CD8-positive, alpha-beta T cell (primary cell): ENCODE measurements at places on chromosomes 2 and 18.

DNA sequence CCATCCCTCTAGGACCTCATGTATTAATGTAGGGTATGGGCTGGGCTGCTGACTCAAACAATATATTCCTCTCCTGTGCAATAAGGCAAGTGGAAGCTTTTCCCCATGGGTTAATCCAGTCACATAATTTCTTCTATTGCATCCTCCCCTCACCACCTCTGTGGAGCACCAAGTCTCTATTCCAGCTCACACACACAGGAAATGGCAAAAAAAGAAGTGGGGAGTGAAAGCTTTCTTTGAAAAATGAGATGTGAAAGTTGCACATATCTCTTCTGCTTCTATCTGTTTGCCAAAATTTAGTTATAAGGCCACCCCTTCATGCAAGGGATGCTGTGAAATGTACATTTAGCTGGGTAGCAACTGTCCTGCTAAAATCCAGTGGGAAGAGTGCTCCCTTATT lies 121.3 kb downstream of the CDC42EP3 start:
- no peak for DNase-seq

- no peak for DNase-seq
Observed at GRCh38 chr2:39871291-39871761, 92.3 kb upstream of the THUMPD2 start.

DNA sequence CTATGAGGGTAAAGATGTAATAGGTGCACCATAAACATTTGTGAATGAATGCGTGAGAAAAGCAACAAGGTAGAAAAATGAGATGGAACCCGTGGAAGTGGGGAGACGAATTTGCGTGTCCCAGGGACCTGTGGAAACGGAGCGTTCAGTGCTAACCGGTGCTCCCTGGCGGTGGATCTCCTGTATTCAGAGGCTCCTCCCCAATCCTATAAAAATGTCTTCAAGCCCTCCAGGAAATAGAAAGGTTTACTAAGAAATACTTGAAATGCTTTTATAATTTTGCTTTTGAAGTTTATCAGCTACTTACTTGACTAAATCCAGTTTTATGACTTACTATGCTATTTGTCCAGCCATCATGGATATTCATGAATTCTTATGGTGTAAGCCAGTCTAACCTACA lies 62.8 kb upstream of the RBM44 start:
- no peak for DNase-seq

DNA sequence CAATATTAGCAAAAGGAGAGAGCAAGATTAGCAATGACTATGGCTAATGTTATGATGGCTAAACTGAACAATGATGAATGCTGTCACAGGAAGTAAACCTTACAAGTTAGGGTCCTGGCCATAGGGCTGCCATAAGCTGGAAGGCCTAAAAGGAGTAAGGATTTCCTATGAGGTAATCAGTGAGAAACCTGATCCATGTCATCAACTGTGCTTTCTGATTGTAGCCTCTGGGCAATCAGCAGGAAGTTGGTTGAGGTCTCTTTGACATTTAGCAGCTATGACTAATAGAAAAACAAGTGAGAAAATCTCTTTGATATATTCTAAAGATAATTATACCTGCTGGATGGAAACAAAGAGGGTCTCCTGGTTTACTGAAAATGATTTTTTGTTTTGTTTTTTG lies 193.0 kb downstream of the RAB3GAP1 start:
- no peak for DNase-seq

DNA sequence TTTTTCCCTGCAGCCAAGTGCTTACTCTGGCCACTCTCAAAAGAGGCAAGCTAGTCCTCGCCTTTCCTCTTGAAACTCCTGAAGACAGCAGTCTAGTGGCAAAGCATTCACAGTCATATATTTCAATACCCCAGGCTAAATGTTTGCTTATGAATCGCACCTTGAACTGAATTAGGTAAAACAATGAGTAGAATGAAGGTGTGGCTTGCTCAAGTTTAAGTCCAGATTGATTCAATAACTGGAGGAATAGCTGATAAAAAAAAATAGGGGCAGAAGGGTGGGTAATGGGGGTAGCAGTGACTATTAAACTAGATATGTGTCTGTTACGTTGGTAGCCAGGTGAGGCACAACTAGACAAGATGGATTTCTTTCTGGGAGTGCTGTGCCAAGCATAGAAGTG lies 88.2 kb upstream of the EPB41L3 start:
- no peak for DNase-seq

- DNase-seq, result no peak
Observed at GRCh38 chr2:149666809-149667320, 79.3 kb upstream of the MMADHC start.

DNA sequence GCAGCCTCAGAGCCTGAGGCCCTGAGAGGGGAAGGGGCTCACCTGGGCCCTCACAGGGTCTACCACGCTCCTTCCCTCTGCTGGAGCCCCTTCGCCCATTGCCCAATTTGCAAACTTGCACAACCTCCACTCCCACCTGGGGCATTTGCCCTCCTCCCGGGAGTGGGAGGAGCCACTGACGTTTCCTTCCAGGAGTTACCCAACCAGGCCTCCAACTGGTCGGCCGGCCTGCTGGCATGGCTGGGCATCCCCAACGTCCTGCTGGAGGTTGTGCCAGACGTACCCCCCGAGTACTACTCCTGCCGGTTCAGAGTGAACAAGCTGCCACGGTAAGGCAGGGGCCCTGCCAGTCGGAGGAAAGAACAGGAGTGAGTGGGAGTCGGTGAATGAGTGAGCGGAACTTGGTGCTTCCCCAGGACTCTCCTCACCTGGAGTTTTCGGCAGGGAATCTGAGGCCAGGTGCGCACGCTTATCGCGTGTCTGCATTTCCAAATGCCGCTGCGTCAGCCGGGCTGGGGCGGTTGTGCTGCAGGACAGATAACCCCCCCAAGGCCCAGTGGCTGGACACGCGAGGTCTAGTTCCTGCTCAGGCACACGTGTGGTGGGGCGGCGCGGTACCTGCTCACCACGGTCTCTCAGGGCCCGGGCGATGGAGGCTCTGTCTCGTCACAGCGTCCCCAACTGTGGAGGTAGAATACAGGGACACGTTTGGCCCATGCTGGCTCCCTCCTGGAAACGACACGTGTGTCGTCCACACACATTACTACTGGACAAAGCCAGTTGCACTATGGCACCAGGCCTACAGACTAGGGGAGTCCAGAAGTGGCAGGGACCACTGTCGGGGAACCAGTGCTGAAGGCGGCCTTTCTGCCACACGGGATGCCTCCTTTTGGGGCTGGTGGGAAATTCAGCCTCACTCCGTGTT lies 11.7 kb downstream of the ANO7 start:
- DNase-seq, result no peak

DNA sequence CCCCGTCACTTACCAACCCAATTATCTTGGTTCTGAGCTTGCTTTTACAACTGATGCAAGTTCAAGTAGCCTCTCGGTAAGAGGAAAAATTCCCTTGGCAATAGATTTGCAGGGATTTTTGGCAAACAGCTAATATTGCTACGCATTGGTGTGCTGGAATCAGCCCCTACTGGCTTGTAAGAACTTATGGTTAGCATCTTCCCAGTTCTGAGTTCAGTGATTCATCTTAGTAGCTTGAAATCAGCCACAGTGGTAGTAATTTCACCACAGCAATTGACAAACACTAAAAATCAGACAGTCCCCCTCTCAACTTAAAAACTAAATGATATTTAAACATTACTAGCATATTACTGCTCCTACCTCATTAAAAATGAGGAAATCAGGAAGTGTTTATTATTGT lies 5.9 kb upstream of the RAX start:
- no peak for DNase-seq

- DNase-seq, result no peak
Observed at GRCh38 chr2:129716781-129717559, 262.5 kb upstream of the RAB6C start.

GRCh38 chr2:60837123-60837522 lies 44.3 kb upstream of the REL start:
- no peak for DNase-seq

GRCh38 chr2:71313016-71313766 lies 18.4 kb upstream of the ZNF638 start:
- no peak for DNase-seq

DNA sequence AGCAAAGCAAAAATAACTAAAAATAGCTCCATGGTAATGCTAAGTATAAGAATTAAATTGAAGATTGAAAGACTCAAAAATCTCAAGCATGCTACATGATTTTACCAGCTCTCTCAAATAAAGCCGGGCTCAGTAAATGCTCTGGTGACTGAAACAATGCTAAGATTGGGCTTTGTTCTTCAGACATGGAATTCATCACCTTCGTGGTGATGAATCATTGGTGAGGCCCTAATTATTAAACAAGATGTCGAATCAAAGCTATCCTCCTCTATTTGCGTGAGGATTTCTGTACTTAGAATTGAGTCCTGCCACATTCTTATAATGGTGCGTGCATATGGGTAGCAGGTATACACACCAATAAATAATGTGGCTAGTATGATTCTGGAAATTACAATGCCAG lies 58.8 kb upstream of the LRRTM1 start:
- no peak for DNase-seq

GRCh38 chr18:45081566-45082181 lies 401.0 kb downstream of the SETBP1 start:
- no peak for DNase-seq

DNA sequence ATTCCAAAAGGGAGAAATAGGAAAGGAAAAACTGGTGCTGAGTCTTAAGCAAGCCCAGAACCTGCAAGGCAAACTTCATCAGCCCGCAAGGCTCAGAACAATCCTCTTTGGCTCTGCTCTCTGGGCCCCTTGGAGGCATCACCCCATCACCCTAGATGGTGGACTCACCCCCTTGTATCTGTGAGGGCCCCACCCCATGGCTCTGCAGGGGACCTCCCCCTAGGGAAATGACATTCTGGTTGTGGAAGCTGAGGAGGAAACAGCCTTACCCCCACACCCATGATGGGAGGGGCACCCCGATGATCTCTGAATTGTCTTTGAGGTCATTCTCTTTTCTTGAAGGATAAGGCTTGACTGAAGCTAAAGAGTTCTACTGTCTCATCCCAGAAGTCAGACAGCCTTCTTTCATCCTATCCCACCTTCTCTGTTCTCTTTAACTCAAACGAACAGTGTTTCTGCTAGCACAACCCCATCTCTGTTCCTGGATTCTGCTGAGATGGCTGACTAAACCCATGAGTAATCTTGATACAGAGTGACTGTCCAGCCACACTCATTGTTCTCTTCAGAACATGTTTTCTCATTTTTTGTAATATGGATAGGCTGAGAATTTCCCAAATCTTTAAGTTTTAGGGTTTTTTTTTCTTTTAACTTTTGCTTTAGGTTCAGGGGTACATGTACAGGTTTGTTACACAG lies 492.1 kb upstream of the MYT1L start:
- no peak for DNase-seq

- DNase-seq, result no peak
Observed at GRCh38 chr2:116511426-116511825, 1303.1 kb upstream of the DDX18 start.

DNA sequence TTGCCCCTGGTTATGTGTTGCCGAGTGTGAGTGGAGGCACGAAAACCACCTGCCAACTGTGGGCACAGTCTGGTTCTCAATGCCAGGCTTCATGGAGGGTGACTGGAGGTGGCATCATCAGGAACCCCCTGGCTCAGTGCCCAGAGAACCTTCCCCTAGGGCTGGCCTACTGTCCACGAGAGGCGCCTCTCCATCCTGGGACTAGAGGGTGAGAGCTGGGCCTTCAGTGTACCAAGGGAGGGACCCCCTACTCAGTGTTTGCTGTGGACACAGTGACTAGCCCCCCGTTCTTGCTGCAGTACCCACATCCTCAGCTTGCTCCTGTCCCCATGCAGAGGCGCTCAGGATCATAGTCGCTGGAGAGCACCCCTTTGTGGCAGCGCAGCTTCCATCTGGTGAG lies 202.6 kb downstream of the HDAC4 start:
- DNase-seq, result no peak

- DNase-seq, result no peak
Observed at GRCh38 chr2:88027697-88028389, 11.5 kb upstream of the RNU2-63P start.

- DNase-seq, result no peak
Observed at GRCh38 chr2:224894356-224894755, 147.9 kb downstream of the DOCK10 start.

DNA sequence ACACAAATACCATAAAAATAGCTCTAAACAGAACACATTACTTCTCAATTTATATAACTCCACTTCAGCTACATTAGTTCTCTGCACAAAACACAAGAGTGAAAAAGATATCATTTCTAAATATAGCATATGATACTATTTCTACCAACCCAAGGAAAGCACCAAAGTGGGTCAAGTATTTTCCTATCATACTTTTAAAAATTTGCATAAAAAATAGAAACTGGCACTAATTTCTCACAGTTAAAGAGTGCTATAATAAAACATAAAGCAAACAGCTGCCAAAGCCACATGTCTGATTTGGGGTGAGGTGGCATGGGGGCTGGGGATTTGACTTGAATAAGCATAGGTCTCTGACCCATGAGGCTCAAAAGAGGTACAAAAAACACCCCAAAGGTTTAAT lies 61.5 kb downstream of the BARD1 start:
- DNase-seq, result no peak

- no peak for DNase-seq
Observed at GRCh38 chr2:225437319-225437718, 37.8 kb downstream of the NYAP2 start.

- no peak for DNase-seq
Observed at GRCh38 chr18:6022845-6023244, 127.5 kb upstream of the TMEM200C start.

DNA sequence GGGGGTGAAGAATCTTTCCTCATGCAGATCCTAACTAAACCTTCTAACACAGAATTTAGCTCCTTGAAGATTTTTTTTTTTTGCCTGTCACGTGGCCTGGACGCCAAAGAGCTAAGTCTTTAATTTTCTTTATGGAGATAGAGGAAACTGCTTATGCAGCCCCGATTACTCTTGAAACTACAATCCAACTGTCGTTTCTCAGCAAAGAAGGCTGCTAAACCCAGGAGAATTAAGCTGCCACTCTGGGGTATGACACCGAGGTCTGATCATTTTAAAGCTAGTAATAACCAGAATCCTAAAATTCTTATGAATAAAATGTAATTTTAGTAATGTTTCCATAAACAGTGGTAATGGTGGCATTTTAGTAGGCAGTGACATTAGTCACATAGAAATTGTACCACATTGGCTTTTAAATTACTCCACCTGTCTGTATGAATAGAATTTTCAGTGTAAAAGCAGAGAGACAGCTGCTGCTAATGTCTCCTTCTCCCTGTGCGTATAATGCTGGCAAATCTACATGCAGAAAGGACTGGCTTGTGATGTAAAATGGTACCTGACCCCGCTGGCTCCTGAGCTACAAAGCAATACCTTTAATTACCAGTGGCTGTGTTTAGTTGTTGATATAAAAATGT lies 86.5 kb downstream of the MEIS1 start:
- no peak for DNase-seq

GRCh38 chr2:75090770-75091515 lies 108.4 kb downstream of the TACR1 start:
- no peak for DNase-seq

GRCh38 chr2:149145314-149146295 lies 107.1 kb downstream of the LYPD6B start:
- DNase-seq, result no peak

GRCh38 chr18:61080954-61081528 lies 252.2 kb upstream of the CDH20 start:
- DNase-seq, result no peak

GRCh38 chr2:28321426-28321825 lies 71.2 kb upstream of the FOSL2 start:
- DNase-seq, result no peak

- DNase-seq, result no peak
Observed at GRCh38 chr2:221501210-221501882, 70.8 kb downstream of the EPHA4 start.
